ENCODE measurements at places on chromosomes 5 and 9.

GRCh38 chr5:13740471-13740870 lies 204.0 kb downstream of the DNAH5 start:
- H3K4me1 ChIP-seq = no peaks in the 10 kb centered on the region
- no peak overlapping the region for H3K27ac ChIP-seq
- no peaks in the 10 kb centered on the region for H3K36me3 ChIP-seq

DNA sequence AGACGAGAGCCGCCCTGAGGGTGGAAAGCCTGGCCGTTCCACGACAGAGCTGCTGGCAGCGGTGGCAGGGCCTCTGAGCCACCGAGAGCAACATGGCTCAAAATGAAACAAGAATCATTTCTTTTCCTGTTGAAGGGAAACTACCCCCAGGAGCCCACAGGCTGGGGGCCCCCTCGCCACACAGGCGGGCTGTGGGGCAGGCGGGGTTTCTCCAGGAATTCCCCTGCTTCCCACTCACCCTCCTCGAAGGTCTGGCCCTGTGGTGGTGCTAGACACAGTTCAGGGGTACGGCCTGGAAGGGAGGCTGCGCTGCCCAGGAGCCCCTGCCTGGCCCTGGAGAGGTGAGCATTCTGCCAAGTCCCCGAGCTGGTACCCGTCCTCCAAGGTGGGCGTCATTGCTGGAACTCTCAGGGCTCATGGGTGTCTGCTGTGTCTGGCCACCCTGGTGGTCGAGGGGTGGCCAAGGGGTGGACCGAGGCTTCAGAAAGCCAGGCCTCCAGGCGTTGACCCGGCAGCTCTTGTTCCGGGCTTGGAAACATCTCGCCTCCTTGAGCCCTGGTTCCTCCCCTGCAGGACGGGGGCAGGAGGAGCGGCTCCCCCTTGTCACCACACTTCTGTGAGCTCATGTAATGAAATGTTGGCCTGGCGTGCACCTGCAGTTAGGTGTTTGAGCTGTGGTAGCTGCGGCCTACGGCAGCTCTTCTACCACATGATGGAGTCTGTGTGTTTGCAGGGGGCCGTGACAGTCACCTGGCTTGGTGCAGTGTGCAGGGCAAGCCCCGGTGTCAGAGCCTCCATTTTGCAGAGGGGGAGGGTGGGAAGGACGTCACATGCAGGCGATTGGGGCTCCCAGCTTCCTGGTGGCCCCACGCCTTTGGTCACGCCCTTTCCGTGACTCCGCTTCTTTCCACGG lies 65.3 kb downstream of the RXRA start:
- H3K4me1 ChIP-seq = peaks cover 7% of the 10 kb centered on the region
- no peaks in the 10 kb centered on the region for H3K27me3 ChIP-seq
- DNase-seq = no peak
- no peaks in the 10 kb centered on the region for H3K36me3 ChIP-seq

GRCh38 chr9:32069169-32069813 lies 315.2 kb upstream of the ACO1 start:
- no peaks in the 10 kb centered on the region for H3K27me3 ChIP-seq
- no peak overlapping the region for H3K27ac ChIP-seq
- H3K4me1 ChIP-seq = no peaks in the 10 kb centered on the region
- H3K4me3 ChIP-seq = no peak overlapping the region

GRCh38 chr5:16480821-16481538 lies 15.4 kb upstream of the ZNF622 start:
- H3K27me3 ChIP-seq = no peaks in the 10 kb centered on the region
- no peaks in the 10 kb centered on the region for H3K4me1 ChIP-seq
- no peak overlapping the region for H3K4me3 ChIP-seq

GRCh38 chr9:88816141-88816540 lies 175.1 kb upstream of the S1PR3 start:
- no peak for DNase-seq
- no peak overlapping the region for H3K27ac ChIP-seq
- no peaks in the 10 kb centered on the region for H3K27me3 ChIP-seq

GRCh38 chr5:32232441-32233219 lies 58.5 kb upstream of the GOLPH3 start:
- no peak for DNase-seq
- peak overlapping the region; percentile 71 for H3K27ac ChIP-seq
- H3K27me3 ChIP-seq = no peaks in the 10 kb centered on the region
- H3K36me3 ChIP-seq = peaks cover 24% of the 10 kb centered on the region
- H3K4me1 ChIP-seq = peaks cover 32% of the 10 kb centered on the region
- H3K4me3 ChIP-seq = no peak overlapping the region

- DNase-seq = no peak
- H3K4me1 ChIP-seq = no peaks in the 10 kb centered on the region
- no peaks in the 10 kb centered on the region for H3K27me3 ChIP-seq
- H3K4me3 ChIP-seq = no peak overlapping the region
These were observed 14.1 kb upstream of the LRRC19 start for GRCh38 chr9:27019589-27019988.

DNA sequence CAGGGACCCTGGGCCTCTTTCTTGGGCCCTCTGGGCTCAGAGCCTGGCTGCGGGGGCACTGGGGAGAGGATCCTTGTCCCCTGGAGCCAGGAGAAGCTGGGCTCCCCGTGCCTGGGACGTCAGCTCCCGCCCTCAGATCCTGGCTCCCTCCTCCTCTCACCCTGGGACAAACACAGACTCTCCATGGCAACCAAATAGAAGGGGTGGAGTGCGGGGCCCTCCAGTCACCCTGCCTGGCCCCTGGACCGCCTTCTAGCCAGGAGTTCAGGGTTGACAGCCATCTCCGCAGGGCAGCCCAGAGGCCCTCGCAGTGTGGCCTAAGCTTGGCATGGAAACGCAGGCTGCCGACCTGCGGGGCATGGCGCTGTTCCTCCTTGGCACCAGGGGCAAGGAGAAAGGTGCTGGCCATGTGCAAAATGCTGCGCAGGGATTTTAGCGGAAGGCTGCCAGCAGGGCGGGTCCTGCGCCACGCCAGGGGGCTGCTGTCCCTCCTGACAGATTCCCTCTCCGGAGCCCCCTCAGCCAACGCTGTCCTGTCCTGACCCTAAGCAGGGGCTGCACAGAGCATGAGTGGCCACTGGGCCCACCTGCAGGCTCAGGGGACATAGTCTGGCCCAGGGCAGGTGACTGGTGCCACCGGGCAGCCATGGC lies 1.0 kb downstream of the ZDHHC11 start:
- peaks cover 5% of the 10 kb centered on the region for H3K4me1 ChIP-seq
- no peak for DNase-seq
- H3K36me3 ChIP-seq = no peaks in the 10 kb centered on the region
- no peak overlapping the region for H3K4me3 ChIP-seq
- no peaks in the 10 kb centered on the region for H3K27me3 ChIP-seq

- DNase-seq = no peak
- H3K4me1 ChIP-seq = no peaks in the 10 kb centered on the region
- H3K4me3 ChIP-seq = no peak overlapping the region
- H3K27ac ChIP-seq = no peak overlapping the region
- no peaks in the 10 kb centered on the region for H3K27me3 ChIP-seq
These were observed 104.6 kb downstream of the CDK5RAP2 start for GRCh38 chr9:120475341-120475740.

DNA sequence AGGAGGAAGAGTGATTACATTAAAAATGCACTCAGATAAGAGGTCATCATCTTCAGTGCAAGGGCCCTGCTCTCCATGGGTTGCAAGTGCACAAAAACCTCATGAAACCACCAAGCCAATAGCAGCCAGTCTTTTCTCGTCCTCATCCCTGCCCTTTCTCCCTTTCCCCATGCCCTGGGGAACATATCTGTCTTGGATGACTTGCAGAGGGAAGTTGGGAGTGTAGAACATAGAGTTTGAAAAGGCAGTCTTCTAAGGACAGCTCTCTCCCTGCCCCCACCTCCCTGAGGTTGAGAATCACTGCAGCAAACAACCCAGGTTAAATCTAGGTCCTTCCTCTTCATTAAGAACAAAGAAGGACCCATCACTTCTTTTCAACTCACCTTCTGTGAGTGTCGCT lies 22.0 kb downstream of the DDX31 start:
- no peak overlapping the region for H3K4me3 ChIP-seq
- peaks cover 27% of the 10 kb centered on the region for H3K36me3 ChIP-seq
- H3K27me3 ChIP-seq = no peaks in the 10 kb centered on the region
- H3K4me1 ChIP-seq = no peaks in the 10 kb centered on the region
- no peak overlapping the region for H3K27ac ChIP-seq

DNA sequence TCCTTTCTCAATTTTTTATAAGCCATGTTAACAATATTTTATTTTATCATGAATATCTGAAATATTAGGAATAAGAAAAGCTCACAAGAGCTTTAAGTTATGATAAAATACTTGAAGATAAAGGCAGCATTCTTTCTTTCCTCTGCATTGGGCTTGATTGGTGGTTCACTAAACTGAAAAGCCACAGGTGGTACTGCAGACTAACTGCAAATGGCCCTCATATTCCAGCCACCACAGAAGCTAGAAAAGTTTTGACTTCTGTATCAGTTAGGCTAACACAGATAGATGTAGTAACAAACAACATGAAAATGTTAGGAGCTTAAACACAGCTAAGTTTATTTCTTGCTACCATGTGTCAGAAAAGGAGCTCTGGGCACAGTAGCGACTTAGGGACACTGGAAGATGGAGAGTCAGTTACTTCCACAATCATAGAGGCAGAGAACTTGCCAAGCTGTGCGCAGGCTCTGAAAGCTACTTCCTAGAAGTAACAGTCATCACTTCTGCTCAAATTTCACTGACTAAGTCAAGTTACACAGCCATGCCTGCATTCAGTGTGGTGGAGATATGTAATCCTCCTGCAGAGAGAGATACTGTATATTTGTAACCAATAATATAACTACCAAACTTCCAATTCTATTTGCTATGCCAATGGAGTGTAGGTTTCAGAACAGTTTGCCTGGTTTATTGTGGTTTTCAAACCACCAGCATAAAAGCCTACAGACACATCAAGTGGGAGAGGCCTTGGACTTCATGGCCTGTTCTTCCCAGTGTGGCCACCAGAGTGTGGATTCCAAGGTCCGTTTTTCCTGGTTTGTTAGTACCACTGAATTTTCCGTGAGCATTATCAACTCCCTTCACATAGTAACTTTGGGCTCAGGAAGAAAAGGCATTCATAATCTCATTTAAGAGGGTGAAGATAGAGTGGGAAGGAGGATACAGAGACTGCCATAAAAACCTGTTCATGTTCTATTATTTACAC lies 268.3 kb downstream of the PJA2 start:
- H3K27me3 ChIP-seq = no peaks in the 10 kb centered on the region
- H3K27ac ChIP-seq = no peak overlapping the region
- DNase-seq = no peak
- peaks cover 19% of the 10 kb centered on the region for H3K4me1 ChIP-seq
- H3K36me3 ChIP-seq = no peaks in the 10 kb centered on the region

DNA sequence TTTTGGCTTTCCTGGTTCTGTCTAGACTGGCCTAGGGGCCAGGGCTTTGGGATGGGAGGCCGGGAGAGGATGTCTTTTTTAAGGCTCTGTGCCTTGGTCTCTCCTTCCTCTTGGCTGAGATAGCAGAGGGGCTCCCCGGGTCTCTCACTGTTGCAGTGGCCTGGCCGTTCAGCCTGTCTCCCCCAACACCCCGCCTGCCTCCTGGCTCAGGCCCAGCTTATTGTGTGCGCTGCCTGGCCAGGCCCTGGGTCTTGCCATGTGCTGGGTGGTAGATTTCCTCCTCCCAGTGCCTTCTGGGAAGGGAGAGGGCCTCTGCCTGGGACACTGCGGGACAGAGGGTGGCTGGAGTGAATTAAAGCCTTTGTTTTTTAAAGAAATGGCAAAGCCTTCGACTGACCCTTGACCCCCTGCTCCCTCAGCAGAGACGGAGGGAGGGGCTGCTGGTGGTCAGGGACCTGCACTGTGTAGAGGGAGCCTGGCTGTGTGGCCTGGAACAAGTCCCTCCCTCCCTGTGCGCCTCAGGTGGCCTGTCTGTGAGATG lies 11.1 kb downstream of the FPGS start:
- H3K36me3 ChIP-seq = no peaks in the 10 kb centered on the region
- no peaks in the 10 kb centered on the region for H3K27me3 ChIP-seq
- no peak overlapping the region for H3K27ac ChIP-seq
- peaks cover 15% of the 10 kb centered on the region for H3K4me1 ChIP-seq

GRCh38 chr5:24909210-24909609 lies 264.4 kb upstream of the CDH10 start:
- no peaks in the 10 kb centered on the region for H3K27me3 ChIP-seq
- no peak overlapping the region for H3K27ac ChIP-seq
- H3K36me3 ChIP-seq = no peaks in the 10 kb centered on the region
- H3K4me1 ChIP-seq = no peaks in the 10 kb centered on the region

- H3K36me3 ChIP-seq = peaks cover 3% of the 10 kb centered on the region
- H3K27ac ChIP-seq = no peak overlapping the region
- DNase-seq = no peak
- peak overlapping the region; percentile 83 for H3K4me3 ChIP-seq
These were observed 742 bp upstream of the WNK2 start for GRCh38 chr9:93183131-93183662.

GRCh38 chr5:72954389-72954788 lies 1.5 kb upstream of the FCHO2 start:
- H3K4me1 ChIP-seq = peaks cover 18% of the 10 kb centered on the region
- peak overlapping the region; percentile 96 for H3K4me3 ChIP-seq
- H3K27me3 ChIP-seq = peaks cover 4% of the 10 kb centered on the region
- no peaks in the 10 kb centered on the region for H3K36me3 ChIP-seq
- no peak for DNase-seq
- peak overlapping the region; percentile 100 for H3K27ac ChIP-seq

DNA sequence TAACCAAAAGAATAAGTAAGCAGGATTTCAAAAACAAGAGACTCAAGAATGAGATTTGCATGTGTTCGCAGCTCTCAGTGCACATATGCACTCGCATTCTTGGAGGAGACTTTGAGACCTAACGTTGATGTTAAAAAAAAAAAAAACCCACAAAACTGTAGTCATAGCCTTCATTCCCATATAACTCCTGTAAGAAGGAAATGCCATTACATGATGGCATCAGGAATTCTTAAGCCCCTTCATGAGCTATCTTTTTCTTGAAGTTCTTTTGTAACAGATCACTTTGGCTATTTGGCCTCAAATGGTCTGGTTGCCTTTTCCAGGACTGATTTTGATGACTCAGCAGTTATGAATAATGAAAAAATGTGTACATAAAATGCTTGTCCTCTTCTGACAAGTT lies 113.8 kb downstream of the ALDH1A1 start:
- H3K36me3 ChIP-seq = no peaks in the 10 kb centered on the region
- H3K27me3 ChIP-seq = no peaks in the 10 kb centered on the region
- no peak overlapping the region for H3K4me3 ChIP-seq

- no peak overlapping the region for H3K27ac ChIP-seq
- no peaks in the 10 kb centered on the region for H3K4me1 ChIP-seq
- DNase-seq = no peak
- no peaks in the 10 kb centered on the region for H3K36me3 ChIP-seq
- H3K27me3 ChIP-seq = no peaks in the 10 kb centered on the region
- H3K4me3 ChIP-seq = no peak overlapping the region
These were observed 165.7 kb upstream of the SMC2 start for GRCh38 chr9:103928442-103928841.

DNA sequence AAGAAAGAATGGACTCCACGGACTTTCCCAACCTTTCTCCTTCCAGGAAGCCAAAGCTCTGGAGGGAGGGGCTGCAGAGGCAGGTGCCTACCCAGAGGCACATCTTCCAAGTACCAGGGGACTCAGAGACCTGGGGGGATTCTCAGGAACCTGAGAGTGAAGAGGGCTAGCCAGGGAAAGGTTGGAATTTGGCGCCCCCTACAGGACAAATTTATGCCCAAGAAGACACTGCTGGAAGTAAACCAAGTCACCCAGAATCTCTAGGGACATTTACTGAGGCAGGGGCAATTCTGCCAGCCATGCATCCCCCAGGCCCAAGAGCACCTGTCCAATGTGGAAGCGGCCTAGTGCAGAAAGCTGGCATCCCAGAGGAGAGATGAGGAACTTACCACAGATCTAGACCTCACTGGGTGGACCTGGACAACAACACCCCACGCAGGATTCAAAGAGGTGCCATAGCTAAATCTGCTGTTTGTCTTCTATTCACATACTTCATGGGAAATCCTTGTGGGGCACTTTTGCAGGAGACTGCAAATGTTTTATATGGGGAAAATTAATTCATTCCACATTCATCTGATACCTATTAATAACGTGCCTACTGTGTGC lies 25.9 kb upstream of the IDNK start:
- DNase-seq = no peak
- H3K4me1 ChIP-seq = no peaks in the 10 kb centered on the region
- H3K27ac ChIP-seq = no peak overlapping the region
- no peak overlapping the region for H3K4me3 ChIP-seq

Data from type B pancreatic cell (in vitro differentiated cells).